Hepatic stellate cell (primary cell): ENCODE measurements at places on chromosomes 3 and 15.
A peak's percentile ranks its signal among the peaks of the same experiment; 100 is the strongest.

DNA sequence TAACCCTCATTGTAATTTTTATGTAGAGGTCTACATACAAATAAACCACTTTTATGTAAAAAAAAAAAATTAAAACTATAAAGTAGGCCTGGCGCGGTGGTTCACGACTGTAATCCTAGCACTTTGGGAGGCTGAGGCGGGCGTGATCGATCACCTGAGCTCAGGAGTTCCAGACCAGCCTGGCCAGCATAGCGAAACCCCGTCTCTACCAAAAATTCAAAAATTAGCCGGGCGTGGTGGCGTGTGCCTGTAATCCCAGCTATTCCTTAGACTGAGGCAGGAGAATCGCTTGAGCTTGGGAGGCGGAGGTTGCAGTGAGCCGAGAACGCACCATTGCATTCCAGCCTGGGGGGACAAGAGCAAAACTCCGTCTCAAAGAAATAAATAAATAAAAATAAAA is 766 bp upstream of the SLC12A6 start:
- DNase-seq, result no peak

- no peak for DNase-seq
Observed at GRCh38 chr3:9742560-9742959, 7.2 kb upstream of the OGG1 start.

- DNase-seq, result no peak
Observed at GRCh38 chr3:117356091-117356705, 646.6 kb downstream of the TUSC7 start.

DNA sequence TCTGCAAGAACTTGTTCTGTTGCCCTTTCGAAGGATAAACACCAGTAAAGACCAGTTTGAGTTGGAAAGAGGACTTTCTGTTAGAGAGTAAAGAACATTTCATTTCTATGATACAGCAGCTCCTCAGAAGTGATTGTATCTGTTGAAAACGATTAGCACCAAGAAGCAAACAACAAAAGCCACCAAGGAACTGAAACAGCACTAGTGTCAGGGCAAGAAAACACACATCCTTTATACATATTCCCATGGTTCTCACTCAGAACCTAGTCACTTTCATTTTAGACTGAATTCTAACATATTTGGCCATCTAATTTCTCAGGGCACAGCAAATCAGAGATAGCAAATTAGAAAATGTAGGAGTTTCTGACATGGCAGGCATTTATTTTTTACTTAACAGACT is 116.1 kb downstream of the ATP1B3 start:
- DNase-seq, result no peak

DNA sequence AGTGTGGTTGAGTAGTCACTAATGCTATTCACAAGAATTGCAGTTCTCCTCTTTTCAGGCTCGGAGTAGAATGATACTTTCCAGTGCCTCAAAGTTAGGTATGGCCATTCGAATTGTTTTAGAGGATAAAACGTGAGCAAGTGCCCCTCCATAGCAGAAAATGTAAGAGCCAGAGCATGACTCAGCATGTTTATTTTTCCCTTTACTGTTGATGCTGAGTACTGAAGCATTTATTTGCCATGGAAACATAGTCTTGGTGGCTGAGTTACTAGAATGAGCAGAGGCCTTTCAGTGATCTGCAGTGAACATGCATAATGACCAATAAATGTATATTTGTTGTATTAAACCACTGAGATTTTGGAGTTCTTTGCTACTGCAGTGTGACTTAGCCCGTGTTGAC is 540.6 kb downstream of the NLGN1 start:
- DNase-seq, result no peak

- DNase-seq, result no peak
Observed at GRCh38 chr15:59738676-59739075, 49.6 kb upstream of the BNIP2 start.

GRCh38 chr15:40940296-40940801 is 11.2 kb downstream of the DLL4 start:
- DNase-seq, result no peak

DNA sequence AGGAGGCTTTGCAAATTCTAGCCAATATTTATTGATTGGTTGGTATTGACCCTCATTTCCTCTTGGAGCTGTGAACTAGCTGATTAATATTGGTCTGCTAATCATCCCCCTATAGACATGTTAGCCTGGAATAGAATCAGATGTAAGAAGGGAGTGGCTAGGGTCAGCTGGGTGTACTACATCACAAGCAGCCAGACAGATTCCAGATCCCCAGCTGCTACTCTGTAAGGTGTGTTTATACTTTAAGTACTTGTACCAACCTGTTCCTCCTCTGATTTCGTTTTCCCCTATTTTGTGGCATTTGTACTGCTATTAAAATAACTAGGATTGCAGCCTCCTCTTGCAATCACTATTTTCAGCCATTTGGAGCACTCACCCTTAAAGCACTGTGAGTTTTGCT is 49.9 kb downstream of the PARP15 start:
- no peak for DNase-seq

- no peak for DNase-seq
Observed at GRCh38 chr15:86876387-86876944, 796.8 kb downstream of the AGBL1 start.

DNA sequence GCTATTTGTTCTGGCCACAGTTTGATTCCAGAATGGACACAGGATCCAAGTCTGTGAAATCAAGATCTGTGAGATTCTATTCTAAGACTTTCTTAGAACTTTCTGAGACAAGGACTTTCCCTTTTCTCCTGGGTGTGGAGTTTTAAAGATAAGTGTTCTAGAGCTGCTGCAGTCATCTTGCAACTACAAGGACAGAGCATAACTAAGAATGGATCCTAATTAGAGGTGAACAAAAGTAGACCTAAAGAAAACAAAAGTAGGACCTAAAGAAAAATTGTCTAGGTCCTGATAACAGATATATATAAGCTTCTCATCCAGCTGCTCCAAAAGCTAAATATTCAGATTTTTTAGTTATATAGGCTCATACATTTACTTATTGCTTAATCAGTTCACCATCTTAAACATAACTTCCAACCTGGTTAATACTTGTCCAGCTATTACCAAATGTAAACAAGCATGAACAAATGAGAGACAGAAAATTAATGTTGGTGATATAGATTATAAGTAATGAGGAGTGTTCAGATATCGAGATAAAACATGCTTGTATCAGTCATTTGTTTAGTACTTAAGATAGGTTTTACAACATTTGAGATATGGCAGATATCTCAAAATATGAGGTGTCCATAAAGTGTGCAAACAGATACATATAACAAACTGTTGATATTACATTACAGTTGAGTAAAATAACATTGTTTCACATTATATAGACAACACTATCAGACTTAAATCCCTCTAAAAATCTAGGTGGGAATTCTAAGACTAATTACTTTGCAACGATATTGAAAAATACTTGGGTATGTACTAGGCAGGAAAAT is 75.1 kb downstream of the CD200 start:
- DNase-seq, result no peak

- DNase-seq, result no peak
Observed at GRCh38 chr15:58267051-58267450, 128.9 kb downstream of the AQP9 start.

DNA sequence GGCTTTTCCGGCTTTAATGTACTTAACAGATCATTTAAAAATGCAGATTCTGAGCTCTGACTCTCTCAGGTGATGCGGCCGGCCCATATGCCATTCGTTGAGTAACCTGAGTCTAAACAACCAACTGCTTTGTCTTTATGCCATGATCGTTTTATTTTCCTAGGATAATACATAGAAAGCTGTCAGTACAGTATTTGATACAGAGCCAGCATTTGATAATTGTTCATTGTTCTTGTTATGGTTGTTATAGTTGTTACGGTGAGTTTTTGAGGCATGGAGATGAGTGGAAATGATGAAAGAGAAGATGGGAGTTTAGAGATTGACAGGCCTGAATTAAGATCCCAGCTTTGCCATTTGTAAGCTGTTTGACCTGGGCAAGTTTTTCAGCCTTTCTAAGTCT is 40.0 kb downstream of the TMEM45A start:
- DNase-seq, result no peak

GRCh38 chr3:33067484-33067883 is 29.5 kb downstream of the GLB1 start:
- DNase-seq, result no peak

GRCh38 chr3:51397392-51397791 is 6.3 kb downstream of the RBM15B start:
- DNase-seq, result no peak

DNA sequence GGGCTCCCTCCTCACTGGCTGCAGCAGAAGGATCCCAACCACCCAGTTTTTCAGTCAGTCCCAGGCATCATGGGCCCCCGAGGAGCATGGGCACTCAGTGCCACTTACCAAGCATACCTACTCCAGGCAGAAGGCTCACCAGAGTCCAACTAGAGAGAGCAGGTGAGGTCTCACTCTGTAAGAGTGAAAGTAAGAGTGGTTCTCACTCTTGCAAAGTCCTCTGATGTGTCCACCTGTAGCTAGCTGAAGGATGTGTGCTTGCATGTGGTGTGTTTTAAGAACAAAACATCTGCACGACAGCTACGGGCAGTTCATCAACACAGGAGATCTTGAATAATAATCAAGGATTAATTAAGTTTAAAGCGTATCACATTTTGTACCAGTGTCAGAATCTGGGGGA is 49.7 kb downstream of the CCK start:
- no peak for DNase-seq

DNA sequence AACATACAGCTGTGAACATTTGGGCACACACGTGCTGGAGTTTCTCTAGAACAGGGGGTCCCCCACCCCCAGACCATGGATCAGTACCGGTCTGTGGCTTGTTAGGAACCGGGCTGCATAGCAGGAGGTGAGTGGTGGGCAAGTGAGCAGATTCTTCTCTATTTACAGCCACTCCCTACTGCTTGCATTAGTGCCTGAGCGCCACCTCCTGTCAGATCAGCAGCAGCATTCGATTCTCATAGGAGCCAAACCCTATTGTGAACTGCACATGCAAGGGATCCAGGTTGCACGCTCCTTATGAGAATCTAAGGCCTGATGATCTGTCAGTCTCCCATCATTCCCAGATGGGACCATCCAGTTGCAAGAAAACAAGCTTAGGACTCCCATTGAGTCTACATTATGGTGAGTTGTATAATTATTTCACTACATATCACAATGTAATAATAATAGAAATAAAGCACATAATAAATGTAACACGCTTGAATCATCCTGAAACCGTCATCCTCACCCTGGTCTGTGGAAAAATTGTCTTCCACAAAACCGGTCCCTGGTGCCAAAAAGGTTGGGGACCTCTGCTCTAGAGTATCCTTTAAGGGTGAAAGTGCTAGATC is 25.8 kb downstream of the CHRM5 start:
- no peak for DNase-seq

GRCh38 chr15:39556461-39556860 is 24.4 kb upstream of the THBS1 start:
- no peak for DNase-seq

DNA sequence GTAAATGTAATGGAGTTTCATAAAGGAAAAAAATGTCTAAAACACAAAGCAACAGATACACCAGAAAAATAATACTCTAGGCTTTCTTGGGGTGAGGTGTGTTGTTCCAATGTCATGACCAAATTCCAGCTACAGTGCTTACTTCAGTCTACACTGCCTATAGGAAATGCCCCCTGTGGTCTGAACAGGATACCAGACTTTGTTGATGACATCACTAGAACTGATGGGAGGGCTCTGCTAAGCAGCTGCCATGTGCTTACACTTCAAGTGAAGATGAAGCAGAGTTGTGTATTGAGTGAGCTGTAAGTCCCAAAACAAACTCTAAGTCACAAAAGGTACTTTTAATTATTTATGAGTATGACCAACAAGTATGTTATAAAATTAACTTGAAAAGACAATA is 456.1 kb upstream of the IL12A start:
- no peak for DNase-seq

DNA sequence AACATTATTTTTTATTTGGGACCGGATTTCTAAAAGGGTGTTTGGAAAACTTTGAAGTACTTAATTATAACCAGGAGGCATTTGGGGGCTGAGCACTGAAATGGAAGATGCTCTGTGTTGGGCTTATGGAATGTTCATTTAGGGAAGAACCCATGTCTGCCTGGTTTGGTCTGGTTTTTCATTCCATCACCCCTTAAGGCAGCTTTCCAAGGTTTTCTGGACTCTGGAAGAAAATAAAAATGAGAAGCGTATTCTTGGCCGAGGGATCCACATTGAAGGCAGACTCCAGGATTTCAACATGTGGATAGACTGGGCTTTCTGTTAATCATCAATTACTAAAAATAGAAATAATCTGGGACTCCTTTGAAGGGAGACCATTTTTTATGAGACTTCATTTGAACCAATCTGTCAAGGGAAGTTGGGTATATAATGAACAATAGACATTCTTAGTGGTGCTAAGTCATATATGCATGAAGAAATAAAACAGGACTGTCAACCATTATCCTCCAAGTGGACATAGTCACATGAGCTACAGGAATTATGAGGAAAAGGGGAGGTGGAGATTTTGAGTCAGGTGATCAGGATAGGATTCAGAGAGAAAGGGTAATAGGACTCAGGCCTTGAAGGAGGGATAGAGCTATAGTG is 270.5 kb upstream of the ADAMTS9 start:
- DNase-seq, result no peak

DNA sequence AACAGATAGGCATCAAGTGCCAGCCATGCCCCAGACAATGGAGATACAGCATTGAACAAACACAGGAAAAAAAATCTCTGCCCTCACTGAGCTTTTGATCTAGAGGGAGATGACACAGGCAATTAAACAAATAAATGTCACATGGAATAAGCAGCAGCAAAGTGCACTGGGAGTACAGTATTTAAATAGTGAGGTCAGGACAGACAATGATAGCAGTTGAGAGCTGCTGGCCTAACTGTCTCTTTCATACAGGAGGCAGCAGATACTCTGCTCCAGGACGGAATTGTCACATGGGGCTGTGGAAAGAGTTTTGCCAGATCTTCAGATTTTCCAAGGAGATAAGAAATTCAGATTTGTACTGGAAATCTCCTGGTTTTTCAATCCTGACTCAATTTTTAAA is 241.3 kb downstream of the THRB start:
- no peak for DNase-seq

GRCh38 chr15:31486906-31487695 is 160.5 kb downstream of the KLF13 start:
- no peak for DNase-seq

GRCh38 chr3:9024341-9024740 is 61.1 kb upstream of the RAD18 start:
- DNase-seq, result no peak

- no peak for DNase-seq
Observed at GRCh38 chr15:92822216-92823144, 77.6 kb upstream of the CHD2 start.

DNA sequence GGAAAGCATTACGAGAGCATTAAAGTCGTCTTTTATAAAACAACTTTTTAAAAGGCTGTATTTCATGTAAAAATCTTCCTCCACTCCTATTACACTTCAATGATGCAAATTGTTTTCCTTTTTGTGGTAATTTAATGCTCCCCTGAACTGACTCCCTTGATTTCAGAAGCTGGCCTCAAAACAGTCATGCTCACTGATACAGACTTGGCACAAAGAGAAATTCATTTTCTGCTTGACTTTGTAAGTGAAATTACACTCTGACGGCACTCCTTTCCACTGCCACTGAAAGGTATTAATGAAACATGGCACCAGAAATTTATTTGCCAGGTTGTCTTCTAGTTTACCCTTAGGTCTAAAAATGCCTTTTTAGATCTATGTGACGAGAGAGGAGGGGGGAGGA is 215.5 kb downstream of the LRRC3B start:
- DNase-seq, result no peak

- no peak for DNase-seq
Observed at GRCh38 chr3:78455712-78456433, 1311.9 kb downstream of the ROBO1 start.

GRCh38 chr3:121483290-121483689 is 62.5 kb downstream of the POLQ start:
- DNase-seq, result peak; percentile 23
